ENCODE measurements at places on chromosomes 1 and 21. TPM values are rescaled to one million over a fixed set of nuclear protein-coding genes. Genes with fewer than 3 reads are reported as not detected.
A peak's percentile ranks its signal among the peaks of the same experiment; 100 is the strongest.

DNA sequence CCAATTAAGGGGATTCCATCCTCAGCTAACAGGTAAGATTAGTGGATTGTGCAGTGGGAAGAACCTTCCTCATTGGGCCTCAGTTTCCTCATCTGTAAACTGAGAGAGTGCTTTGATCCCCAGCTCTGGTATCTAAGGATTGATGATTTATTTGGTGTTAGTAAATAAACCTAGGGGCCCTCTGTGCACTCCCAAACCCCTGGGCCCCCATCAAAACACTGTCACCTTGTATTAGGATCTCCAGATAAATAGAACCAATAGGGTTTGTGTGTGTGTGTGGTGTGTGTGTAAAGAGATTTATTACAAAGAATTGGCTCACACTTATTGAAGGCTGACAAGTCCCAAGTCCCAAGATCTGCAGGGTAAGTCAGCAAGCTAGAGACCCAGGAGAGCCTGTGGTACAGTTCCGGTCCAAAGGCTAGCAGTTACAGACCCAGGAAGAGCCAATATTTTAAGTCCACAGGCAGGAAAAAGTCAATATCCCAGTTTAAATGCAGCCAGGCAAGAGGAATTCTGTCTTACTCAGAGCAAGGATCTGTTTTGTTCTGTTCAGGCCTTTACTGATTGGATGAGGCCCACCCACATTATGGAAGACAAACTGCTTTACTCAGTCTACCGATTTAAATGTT, 11.0 kb upstream of the ELK4 start:
- H3K4me1 ChIP-seq = no peaks in the 10 kb centered on the region
- no peak overlapping the region for H3K4me3 ChIP-seq

- H3K27me3 ChIP-seq = peaks cover 72% of the 10 kb centered on the region
- peaks cover 8% of the 10 kb centered on the region for H3K4me1 ChIP-seq
- peak; percentile 61 for DNase-seq
- no peaks in the 10 kb centered on the region for H3K36me3 ChIP-seq
- no peak overlapping the region for H3K27ac ChIP-seq
- H3K4me3 ChIP-seq = no peak overlapping the region
Observed at GRCh38 chr1:156627313-156627880, 8.2 kb downstream of the HAPLN2 start.

GRCh38 chr1:227321035-227321434, 2.7 kb upstream of the CDC42BPA start:
- H3K4me1 ChIP-seq = peaks cover 18% of the 10 kb centered on the region
- H3K4me3 ChIP-seq = no peak overlapping the region
- H3K27ac ChIP-seq = no peak overlapping the region
- no peaks in the 10 kb centered on the region for H3K36me3 ChIP-seq
- peak; percentile 57 for DNase-seq
- H3K27me3 ChIP-seq = peaks cover 68% of the 10 kb centered on the region

- DNase-seq = no peak
- no peak overlapping the region for H3K4me3 ChIP-seq
- H3K27me3 ChIP-seq = no peaks in the 10 kb centered on the region
- peaks cover 1% of the 10 kb centered on the region for H3K36me3 ChIP-seq
- peaks cover 20% of the 10 kb centered on the region for H3K4me1 ChIP-seq
Observed at GRCh38 chr1:183578856-183579255, 11.4 kb downstream of the NCF2 start.

GRCh38 chr1:28091043-28091781, 2.8 kb upstream of the EYA3 start:
- peaks cover 22% of the 10 kb centered on the region for H3K4me1 ChIP-seq
- H3K36me3 ChIP-seq = no peaks in the 10 kb centered on the region

- peaks cover 4% of the 10 kb centered on the region for H3K36me3 ChIP-seq
- H3K27ac ChIP-seq = no peak overlapping the region
- no peak overlapping the region for H3K4me3 ChIP-seq
- no peak for DNase-seq
- H3K27me3 ChIP-seq = peaks cover 3% of the 10 kb centered on the region
Observed at GRCh38 chr1:78007677-78008341, 3.1 kb downstream of the DNAJB4 start.

- H3K4me1 ChIP-seq = no peaks in the 10 kb centered on the region
- H3K36me3 ChIP-seq = no peaks in the 10 kb centered on the region
- H3K4me3 ChIP-seq = no peak overlapping the region
- no peak overlapping the region for H3K27ac ChIP-seq
Observed at GRCh38 chr1:208446271-208446691, 202.1 kb upstream of the PLXNA2 start.

- no peak for DNase-seq
- H3K4me3 ChIP-seq = no peak overlapping the region
- no peaks in the 10 kb centered on the region for H3K4me1 ChIP-seq
- H3K27ac ChIP-seq = no peak overlapping the region
Observed at GRCh38 chr1:164608651-164609057, 49.7 kb downstream of the PBX1 start.

DNA sequence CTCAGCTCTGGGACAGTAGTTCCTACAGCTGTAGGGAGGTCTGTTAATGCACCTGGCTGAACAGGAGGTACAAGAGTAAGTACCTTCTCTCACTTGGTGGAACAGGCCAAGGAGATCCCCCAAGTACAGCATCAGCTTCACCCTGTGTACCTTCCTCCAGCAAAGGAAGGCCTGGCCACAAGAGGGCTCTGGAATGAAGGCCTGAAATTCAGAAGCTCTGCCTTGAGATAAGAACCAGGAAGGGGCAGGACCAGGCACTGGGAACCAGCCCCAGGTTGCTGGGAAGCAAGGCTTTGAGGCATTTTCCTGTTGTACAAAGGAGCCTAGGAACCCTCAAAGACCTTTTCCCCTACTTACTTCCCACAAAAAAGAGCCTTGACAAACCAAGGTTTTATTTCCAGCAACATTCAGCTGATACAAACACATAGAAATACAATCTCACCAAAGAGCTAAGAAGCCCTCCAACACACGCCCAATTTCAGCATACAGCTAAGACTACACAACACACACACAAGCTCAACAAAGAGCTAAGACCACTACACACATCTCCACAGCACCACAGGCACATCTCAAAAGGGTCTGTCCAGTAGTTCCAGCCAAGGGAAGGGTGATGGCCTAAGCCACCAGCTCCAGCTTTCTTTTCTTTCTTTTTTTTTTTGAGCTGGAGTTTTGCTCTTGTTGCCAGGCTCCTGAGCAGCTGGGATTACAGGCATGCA, 23.5 kb downstream of the F11R start:
- peak overlapping the region; percentile 21 for H3K27ac ChIP-seq
- no peak overlapping the region for H3K4me3 ChIP-seq
- H3K27me3 ChIP-seq = peaks cover 3% of the 10 kb centered on the region
- H3K36me3 ChIP-seq = peaks cover 2% of the 10 kb centered on the region
- peak; percentile 66 for DNase-seq

DNA sequence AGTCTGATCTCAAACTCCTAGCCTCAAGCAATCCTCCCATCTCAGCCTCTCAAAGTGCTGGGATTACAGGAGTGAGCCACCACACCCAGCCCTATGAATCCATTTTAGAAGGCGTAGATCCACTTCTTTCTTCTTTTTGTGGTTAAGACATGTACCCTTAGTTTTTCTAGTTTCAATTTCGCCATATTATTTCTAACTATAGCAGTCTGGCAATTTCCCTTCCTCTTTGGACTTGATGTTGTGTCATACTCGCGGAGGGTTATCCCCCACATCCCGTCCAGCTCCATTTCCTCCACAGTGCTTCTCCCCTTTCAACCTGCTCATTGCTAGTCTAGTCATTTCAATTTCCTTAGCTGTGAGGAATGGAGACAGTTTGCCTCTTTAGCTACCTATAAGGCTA, 5.2 kb upstream of the LRRC8D start:
- H3K27me3 ChIP-seq = peaks cover 9% of the 10 kb centered on the region
- no peak overlapping the region for H3K4me3 ChIP-seq
- no peak for DNase-seq
- H3K4me1 ChIP-seq = peaks cover 22% of the 10 kb centered on the region

GRCh38 chr21:26887251-26887650, 42.0 kb upstream of the ADAMTS1 start:
- no peaks in the 10 kb centered on the region for H3K27me3 ChIP-seq
- no peaks in the 10 kb centered on the region for H3K36me3 ChIP-seq
- no peak overlapping the region for H3K4me3 ChIP-seq
- H3K27ac ChIP-seq = no peak overlapping the region

GRCh38 chr1:92075311-92075710, at the start of gene SETSIP:
TSS of gene SETSIP (minus strand) at chr1:92075411. CDS start at chr1:92075411, 0 bp downstream.
- H3K4me3 ChIP-seq = no peak within 1 kb of the TSS
- no peaks in the 10 kb centered on the region for H3K36me3 ChIP-seq
- no peak within 1 kb of the TSS for H3K27ac ChIP-seq
- no peak for DNase-seq

TCEA3 gene
- total RNA-seq = 1.3 TPM

MAB21L3 gene
- not detected for total RNA-seq

UBXN11 gene
- total RNA-seq = 39.3 TPM

TTC34 gene
- total RNA-seq = 1.1 TPM

ORC1 gene
- 42.2 TPM for total RNA-seq

BARHL2 gene
- not detected for total RNA-seq

C1orf21 gene
- total RNA-seq = 9.6 TPM
